MV-4-11 (cell line): ENCODE measurements at places on chromosomes 6 and 20.
A peak's percentile ranks its signal among the peaks of the same experiment; 100 is the strongest.

DNA sequence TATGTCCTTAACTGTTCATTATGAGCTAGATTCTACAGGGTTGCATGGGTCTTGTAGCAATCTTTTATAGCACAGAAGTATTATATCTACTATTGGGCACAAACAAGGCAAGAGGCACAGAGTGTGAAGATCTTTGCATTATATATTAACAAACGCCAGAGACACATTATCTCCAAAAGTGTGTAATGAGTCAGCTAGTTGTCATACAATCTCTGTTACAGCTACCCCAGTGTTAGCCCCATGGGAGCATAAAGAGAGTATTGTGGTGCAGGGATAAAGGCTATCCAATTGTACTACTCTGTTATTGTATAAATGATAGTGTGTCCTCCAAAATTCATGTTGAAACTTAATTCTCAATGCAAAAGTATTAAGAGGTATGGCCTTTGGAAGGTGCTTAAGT is 148.4 kb upstream of the RIMS1 start:
- DNase-seq: no peak

- DNase-seq: no peak
Measured at GRCh38 chr6:49856282-49856681, 10.1 kb downstream of the CRISP1 start.

DNA sequence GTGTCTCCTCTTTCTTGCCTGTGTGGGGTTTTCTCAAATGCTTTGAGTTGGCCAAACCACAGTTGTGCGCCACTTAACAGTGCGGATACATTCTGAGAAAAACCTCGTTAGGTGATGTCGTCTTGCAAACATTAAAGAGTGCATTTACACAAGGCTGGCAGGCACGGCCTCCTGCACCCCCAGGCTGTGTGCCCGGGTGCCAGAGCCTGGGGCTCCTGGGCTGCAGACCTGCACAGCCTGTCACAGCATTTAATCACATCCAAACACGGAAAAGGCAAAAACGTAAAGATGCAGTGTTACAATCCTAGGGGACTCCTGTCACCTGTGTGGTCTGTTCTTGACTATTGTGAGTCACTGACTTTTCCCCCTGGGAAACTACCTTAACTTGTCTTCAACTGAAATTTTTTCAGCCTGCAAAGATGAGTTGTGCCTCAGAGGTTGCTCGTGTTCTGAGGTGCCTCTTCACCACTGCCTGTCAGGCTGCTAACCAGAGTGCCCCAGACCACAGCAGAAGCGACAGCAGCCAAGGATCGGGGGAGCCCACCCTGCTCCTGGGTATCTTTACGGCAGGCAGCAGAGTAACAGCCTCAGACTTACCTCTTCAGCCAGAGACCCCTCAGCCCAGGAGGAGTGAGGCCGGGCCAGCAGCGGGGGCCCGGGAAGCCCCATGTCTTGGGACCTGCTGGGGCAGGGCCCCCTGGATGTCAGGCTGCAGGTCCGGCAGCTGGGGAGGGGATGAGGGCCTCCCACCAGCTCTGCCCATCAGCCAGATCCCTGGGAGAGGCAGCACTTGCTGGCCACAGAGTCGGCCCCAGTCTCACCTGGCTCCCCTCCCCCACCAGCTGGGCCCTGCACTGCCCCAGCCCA is 683 bp upstream of the C20orf204 start:
- DNase-seq: no peak

DNA sequence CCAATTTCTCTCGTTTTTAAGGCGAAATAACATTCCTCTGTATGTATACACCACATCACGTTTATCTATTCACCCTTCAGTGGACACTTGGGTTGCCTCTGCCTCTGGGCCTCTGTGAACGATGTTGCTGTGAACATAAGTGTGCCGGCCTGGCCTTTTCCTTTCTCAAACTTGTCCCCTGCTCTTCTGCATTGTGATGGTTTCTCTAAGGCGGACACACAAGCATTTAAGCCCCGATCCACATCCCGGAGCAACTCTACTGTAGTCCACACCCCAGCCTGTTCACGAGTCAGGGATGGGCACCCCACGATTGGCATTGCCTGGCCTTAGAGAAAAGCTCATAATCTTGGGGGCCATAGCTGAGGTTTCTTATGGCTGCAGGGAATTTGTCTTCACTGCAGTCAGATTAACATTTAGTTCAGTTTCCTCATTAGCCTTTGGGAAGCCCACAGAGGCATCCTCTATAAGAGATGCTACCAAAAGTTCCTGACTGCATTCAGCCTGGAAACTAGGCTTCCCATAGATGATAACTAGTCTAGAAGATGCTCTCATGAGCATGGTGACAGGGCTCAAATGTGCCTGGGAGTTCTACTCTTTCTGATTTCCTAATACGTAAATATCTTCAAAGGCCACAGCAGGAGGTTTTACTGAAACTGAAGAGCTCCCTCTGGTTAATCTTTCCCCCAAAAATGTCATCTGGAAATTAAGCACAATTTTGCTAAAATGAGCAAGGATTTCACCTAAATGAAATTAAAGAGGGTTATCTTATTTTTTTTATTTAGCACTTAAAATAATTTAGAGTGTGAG is 762 bp downstream of the ZC3H12D start:
- no peak for DNase-seq

GRCh38 chr20:56780266-56780665 is 151.2 kb downstream of the TFAP2C start:
- peak; percentile 79 for DNase-seq

DNA sequence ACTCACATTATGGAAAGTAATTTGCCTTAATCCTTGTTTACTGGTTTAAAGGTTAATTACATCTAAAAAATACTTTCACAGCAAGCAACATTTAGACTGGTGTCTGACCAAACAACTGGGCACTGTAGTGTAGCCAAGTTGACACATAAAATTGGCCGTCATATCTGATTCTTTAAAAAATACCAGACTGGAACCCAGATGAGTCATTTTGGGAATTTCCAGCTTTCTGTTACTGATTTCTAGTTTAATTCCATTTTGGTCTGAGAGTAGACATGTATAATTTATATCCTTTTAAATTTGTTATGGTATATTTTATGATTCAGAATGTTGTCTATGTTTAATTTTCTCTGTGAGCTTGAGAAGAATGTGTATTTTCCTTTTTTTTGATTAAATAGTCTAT is 44.1 kb downstream of the SCP2D1 start:
- no peak for DNase-seq

DNA sequence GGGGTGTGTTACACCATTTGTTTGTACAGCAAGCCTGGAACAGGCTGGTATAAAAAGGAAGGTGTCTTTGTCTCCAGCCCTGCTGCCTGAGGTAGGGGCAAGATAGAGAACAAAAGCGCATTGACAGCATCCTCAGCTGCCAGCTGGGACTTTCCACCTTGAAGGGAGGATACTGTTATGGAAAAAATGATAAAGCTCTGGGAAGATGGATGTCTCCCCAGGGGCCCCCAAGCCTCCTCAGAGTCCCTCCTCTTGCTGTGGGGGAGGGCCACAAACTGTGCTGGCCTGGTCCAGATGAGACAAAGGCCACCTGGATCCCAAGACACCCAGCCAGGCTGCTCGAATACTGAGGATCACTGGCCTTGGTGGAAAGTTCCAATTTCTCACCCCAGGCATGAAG is 13.0 kb downstream of the REM1 start:
- no peak for DNase-seq

- DNase-seq: peak; percentile 27
Measured at GRCh38 chr6:45688180-45688579, 310.4 kb upstream of the SUPT3H start.

DNA sequence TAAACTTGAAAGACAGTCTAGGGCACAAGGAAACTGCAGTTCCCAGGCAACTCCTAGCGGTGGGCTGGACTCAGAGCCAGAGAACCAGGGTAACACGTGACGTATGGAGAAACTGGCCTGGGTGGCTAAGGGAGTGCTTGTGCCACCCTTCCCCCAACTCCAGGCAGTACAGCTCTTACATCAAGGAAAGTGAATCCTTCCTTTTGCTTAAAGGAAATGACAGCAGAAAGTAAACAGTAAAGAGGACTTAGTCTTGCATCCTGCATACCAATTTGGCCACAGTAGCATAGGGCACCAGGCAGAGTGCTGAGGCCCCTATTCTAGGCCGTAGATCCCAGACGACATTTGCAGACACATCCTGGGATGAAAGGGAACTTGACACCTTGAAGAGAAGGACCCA is 322.8 kb downstream of the CD109 start:
- no peak for DNase-seq
